Transverse colon (tissue), 4 donors: ENCODE measurements at places on chromosomes 6 and 20. TPM values are rescaled to one million over a fixed set of nuclear protein-coding genes. Genes with fewer than 3 reads are reported as not detected.

- no peaks in the 10 kb centered on the region for H3K4me1 ChIP-seq
- no peak overlapping the region for H3K27ac ChIP-seq
- no peaks in the 10 kb centered on the region for H3K27me3 ChIP-seq
- no peaks in the 10 kb centered on the region for H3K36me3 ChIP-seq
- H3K4me3 ChIP-seq: no peak overlapping the region
- DNase-seq: no peak
These were observed 862.0 kb downstream of the PHF3 start for GRCh38 chr6:64497634-64498033.

GRCh38 chr6:152226119-152226518 is 411.0 kb downstream of the SYNE1 start:
- H3K4me3 ChIP-seq: no peak overlapping the region
- no peaks in the 10 kb centered on the region for H3K27me3 ChIP-seq
- H3K36me3 ChIP-seq: no peaks in the 10 kb centered on the region
- no peak overlapping the region for H3K27ac ChIP-seq
- DNase-seq: no peak

DNA sequence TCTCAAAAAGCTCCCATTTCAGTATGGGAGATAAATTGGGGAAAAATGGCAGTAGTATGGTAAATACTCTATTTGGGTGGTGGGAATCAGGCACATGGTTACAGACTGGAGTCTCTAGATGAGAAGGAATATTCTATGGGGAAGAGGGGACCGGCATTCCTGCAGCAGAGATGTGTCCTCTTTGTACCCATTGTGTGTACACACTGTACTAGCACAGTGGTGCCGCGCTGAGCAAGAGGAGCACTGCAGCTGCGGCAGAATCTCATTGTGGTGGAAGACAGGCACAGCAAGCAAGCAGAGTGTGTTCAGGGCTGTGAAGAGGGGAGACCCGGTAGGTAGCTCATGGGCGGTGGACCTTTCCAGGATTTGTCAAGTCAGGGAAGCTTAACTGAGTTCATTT is 13.0 kb downstream of the AFDN start:
- no peak overlapping the region for H3K27ac ChIP-seq
- no peaks in the 10 kb centered on the region for H3K36me3 ChIP-seq
- no peak for DNase-seq
- H3K27me3 ChIP-seq: no peaks in the 10 kb centered on the region
- no peak overlapping the region for H3K4me3 ChIP-seq
- no peaks in the 10 kb centered on the region for H3K4me1 ChIP-seq

DNA sequence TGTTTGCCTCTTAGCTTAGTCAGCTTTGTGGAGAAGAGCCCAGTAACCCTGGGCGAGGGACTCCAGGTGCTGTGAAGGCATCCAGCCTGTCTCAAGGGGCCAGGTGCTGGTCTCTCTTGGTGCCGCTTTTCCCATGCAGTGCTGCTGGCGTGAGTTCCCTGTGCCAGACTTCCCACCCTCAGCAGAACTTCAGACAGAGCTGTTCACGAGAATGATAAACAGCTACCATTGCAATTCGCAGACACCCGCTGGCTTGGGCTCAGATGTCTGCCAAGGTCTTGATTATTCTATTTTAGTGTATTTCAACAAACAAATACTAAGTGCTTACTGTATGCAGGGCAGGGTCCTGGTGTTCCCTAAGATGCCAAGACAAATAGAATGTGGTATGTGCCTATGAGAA is 57.7 kb downstream of the RNF217 start:
- DNase-seq: no peak
- H3K36me3 ChIP-seq: no peaks in the 10 kb centered on the region
- H3K27ac ChIP-seq: no peak overlapping the region
- no peak overlapping the region for H3K4me3 ChIP-seq

- peak; percentile 30 for DNase-seq
- no peak overlapping the region for H3K4me3 ChIP-seq
- H3K27me3 ChIP-seq: no peaks in the 10 kb centered on the region
- H3K36me3 ChIP-seq: no peaks in the 10 kb centered on the region
These were observed 55.6 kb upstream of the ZMYND8 start for GRCh38 chr20:47412083-47412482.

DNA sequence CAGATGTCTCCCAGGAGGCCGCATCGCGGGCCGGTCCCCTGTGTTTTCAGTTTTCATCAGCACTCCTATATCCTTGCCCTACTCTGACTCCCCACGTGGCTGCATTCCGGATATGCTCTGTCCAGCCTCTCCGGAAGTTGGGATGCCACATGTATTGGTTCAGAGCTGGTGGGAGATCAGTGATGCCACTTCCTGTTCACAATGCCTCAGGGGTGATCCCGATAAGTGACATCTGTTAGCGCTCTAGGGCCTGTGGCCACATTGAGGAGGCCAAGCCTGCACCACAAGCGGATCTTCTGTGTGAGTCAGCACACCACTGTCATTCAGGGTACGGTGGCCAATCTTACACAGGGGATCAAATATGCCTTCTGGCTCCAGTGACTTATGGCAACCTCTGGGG is 57.8 kb downstream of the PPP1R3G start:
- no peaks in the 10 kb centered on the region for H3K36me3 ChIP-seq
- no peak overlapping the region for H3K27ac ChIP-seq
- H3K27me3 ChIP-seq: no peaks in the 10 kb centered on the region
- DNase-seq: no peak
- no peak overlapping the region for H3K4me3 ChIP-seq

DNA sequence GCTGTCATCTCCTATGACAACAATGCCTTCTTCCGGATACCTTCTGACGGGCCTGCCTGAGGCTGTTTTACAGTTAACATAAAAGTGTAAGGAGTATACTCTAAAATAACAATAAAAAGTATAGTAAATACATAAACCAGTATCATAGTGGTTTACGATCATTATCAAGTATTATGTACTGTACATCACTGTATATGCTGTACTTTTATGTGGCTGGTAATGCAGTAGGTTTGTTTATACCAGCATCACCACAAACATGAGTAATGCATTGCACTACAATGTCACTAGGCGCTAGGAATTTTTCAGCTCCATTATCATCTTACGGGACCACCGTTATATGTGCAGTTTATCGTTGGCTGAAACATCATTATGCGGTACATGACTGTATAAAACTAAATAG is 76.5 kb downstream of the VEGFA start:
- H3K4me3 ChIP-seq: no peak overlapping the region
- H3K4me1 ChIP-seq: peaks cover 9% of the 10 kb centered on the region
- no peak for DNase-seq
- H3K27me3 ChIP-seq: no peaks in the 10 kb centered on the region
- H3K27ac ChIP-seq: no peak overlapping the region
- H3K36me3 ChIP-seq: no peaks in the 10 kb centered on the region

- H3K27ac ChIP-seq: no peak overlapping the region
- H3K4me3 ChIP-seq: no peak overlapping the region
- no peaks in the 10 kb centered on the region for H3K27me3 ChIP-seq
These were observed 34.6 kb downstream of the HDAC2 start for GRCh38 chr6:113936093-113936934.

DNA sequence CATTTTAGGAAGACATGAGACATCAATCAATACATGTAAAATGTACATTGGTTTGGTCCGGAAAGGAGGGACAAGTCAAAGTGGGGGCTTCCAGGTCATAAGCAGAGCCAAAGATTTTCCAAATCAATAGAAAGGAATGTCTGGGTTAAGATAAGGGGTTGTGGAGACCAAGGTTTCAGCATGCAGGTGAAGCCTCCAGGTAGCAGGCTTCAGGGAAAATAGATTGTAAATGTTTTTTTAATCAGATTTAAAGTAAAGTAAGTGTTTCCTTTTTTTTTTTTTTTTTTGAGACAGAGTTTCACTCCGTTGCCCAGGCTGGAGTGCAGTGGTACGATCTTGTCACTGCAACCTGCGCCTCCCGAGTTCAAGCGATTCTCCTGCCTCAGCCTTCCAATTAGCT is 16.8 kb upstream of the SERPINB9 start:
- H3K4me1 ChIP-seq: no peaks in the 10 kb centered on the region
- no peak overlapping the region for H3K27ac ChIP-seq
- no peaks in the 10 kb centered on the region for H3K36me3 ChIP-seq
- H3K27me3 ChIP-seq: no peaks in the 10 kb centered on the region
- no peak for DNase-seq

DNA sequence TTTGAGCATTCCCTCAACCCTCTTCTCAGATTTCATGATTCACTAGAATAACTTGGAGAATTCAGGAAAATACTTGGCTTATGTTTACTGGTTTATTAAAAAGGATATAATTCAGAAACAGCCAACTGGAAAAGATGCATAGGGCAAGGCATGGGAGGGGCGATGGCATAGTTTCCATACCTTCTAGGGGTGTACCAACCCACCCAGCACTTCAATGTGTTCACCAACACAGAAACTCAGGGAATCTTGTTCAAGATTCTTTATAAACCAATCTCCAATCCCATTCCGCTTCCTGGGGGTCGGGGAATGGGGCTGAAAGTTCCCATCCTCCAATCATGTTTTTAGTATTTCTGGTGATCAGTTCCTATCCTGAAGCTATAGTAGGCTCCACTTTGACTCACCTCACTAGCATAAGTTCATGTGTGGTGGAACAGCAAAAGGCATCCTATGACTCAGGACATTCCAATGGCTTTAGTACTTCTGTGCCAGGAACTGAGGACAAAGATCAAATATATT is 164.4 kb downstream of the SIM1 start:
- DNase-seq: no peak
- no peak overlapping the region for H3K27ac ChIP-seq
- no peaks in the 10 kb centered on the region for H3K27me3 ChIP-seq
- H3K4me3 ChIP-seq: no peak overlapping the region

GRCh38 chr6:165774903-165775601 is 112.0 kb upstream of the PDE10A start:
- peaks cover 10% of the 10 kb centered on the region for H3K27me3 ChIP-seq
- no peak overlapping the region for H3K27ac ChIP-seq
- H3K36me3 ChIP-seq: no peaks in the 10 kb centered on the region

DNA sequence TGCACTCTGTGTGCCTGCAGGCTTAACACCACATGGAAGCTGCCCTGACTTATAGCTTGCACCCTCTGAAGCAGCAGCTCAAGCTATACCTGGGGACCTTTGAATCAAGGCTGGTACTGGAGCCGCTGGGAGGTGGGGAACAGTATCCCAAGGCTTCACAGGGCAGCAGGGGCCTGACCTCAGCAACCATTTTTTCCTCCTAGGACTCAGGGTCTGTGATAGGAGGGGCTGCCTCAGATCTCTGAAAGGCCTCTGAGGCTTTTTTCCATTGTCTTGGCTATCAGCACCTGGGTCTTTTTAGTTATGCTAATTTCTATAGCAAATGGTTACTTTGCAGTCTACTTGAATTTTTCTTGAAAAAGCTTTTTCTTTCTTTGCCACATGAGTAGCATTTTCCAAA is 80.2 kb upstream of the OPRM1 start:
- H3K4me3 ChIP-seq: no peak overlapping the region
- H3K36me3 ChIP-seq: no peaks in the 10 kb centered on the region
- H3K4me1 ChIP-seq: no peaks in the 10 kb centered on the region

- no peak overlapping the region for H3K4me3 ChIP-seq
- H3K27me3 ChIP-seq: peaks cover 35% of the 10 kb centered on the region
- H3K27ac ChIP-seq: no peak overlapping the region
- H3K4me1 ChIP-seq: no peaks in the 10 kb centered on the region
- DNase-seq: no peak
These were observed 79.1 kb upstream of the FOXP4 start for GRCh38 chr6:41467061-41467460.

DNA sequence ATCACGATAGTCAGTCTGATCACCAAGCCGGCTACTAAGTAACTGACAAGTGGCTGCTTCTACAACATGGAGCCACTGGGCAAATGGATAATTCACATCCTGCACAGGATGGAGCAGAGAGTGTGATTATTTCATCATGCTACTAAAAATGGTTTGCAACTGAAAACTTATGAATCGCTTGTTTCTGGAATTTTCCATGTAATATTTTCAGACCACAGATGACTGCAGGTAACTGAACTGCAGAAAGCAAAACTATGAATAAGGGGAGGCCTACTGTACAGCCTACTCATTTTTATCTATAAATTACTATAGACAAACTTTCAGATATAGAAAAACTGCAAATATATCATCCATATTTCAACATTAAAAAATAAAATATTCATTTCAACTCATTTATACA is 91.5 kb downstream of the EPB41L2 start:
- no peak for DNase-seq
- H3K4me1 ChIP-seq: peaks cover 11% of the 10 kb centered on the region
- H3K36me3 ChIP-seq: no peaks in the 10 kb centered on the region
- no peak overlapping the region for H3K27ac ChIP-seq
- H3K27me3 ChIP-seq: no peaks in the 10 kb centered on the region

GRCh38 chr6:40268614-40269013 is 318.6 kb downstream of the LRFN2 start:
- no peak overlapping the region for H3K27ac ChIP-seq
- no peaks in the 10 kb centered on the region for H3K27me3 ChIP-seq
- no peak for DNase-seq

DNA sequence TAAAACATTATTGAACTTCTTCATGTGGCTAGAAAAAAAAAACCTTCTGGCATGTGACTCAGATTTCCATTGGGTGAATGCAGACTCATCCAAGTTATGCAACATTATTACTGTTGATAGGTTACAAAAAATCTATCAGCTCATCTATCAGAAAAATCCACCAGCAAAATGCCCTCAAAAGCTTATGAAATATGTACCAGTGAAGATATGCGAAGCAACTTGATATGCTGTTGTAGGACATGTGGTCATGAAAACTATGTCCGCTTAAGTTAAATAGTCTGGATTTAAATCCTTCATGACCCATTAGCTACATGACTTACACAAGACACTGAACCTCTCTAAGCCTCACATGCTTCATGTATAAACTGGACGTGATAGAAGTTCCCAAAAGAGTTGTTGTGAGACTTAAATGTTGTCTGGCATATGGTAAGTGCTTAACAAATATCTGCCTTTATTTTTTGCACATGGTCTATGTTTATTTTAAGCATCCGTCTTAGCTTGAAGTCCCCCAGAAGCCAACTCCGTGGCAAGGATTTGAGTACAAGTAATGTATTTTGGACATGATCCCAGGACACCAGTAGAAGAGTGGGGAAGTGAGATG is 12.5 kb upstream of the BFSP1 start:
- DNase-seq: no peak
- no peak overlapping the region for H3K4me3 ChIP-seq
- H3K4me1 ChIP-seq: peaks cover 12% of the 10 kb centered on the region
- peak overlapping the region; percentile 79 for H3K27ac ChIP-seq

- H3K4me3 ChIP-seq: no peak within 1 kb of the TSS
- H3K27me3 ChIP-seq: no peaks in the 10 kb centered on the region
- no peak within 1 kb of the TSS for H3K27ac ChIP-seq
- no peaks in the 10 kb centered on the region for H3K36me3 ChIP-seq
- DNase-seq: no peak
- no peaks in the 10 kb centered on the region for H3K4me1 ChIP-seq
These were observed at the start of gene CST2 for GRCh38 chr20:23826541-23827021. CST2 (minus strand) TSS chr20:23826729; CDS start chr20:23826660, 69 bp downstream.

FABP7 gene
- total RNA-seq: not detected

PPDPF gene
- total RNA-seq: 320 TPM

SLC2A10 gene
- total RNA-seq: 33.5 TPM

CCN6 gene
- total RNA-seq: not detected

PEX6 gene
- 17.2 TPM for total RNA-seq

DNAH8 gene
- not detected for total RNA-seq

GABRR2 gene
- total RNA-seq: 4.3 TPM

ADGRB3 gene
- 0.37 TPM for total RNA-seq

SYNDIG1 gene
- total RNA-seq: 0.27 TPM

HAO1 gene
- total RNA-seq: not detected

SLC22A7 gene
- not detected for total RNA-seq
